ENCODE measurements at places on chromosomes 4 and X.

GRCh38 chr4:183746305-183747229 lies 87.5 kb downstream of the TRAPPC11 start:
- no peaks in the 10 kb centered on the region for H3K36me3 ChIP-seq
- H3K4me3 ChIP-seq, result no peak overlapping the region
- H3K27ac ChIP-seq, result no peak overlapping the region
- no peaks in the 10 kb centered on the region for H3K4me1 ChIP-seq

DNA sequence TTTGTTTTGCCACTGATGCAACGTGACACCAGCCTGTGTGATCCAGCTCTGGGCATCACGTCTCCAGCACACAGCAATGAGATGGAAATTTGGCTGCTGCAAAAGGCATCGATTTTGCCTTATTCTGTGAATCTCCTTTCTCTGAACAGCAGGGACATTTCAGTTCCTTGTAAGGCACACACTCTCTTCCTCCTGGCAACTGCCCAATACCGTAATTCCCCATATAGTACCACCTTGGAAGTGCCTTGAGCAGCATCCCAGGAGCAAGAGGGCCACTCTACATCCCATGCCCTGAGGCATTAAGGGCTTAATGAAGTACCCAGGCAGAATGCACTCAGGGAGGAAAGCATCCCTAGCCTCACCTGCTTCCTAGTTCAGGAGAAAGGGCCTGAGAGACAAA lies 10.5 kb upstream of the MAMLD1 start:
- H3K36me3 ChIP-seq, result no peaks in the 10 kb centered on the region
- H3K4me1 ChIP-seq, result no peaks in the 10 kb centered on the region
- no peak overlapping the region for H3K4me3 ChIP-seq
- DNase-seq, result no peak
- no peak overlapping the region for H3K27ac ChIP-seq

- no peak for DNase-seq
- no peaks in the 10 kb centered on the region for H3K36me3 ChIP-seq
- no peak overlapping the region for H3K4me3 ChIP-seq
- H3K27me3 ChIP-seq, result no peaks in the 10 kb centered on the region
These were observed 9.3 kb downstream of the VGLL1 start for GRCh38 chrX:136541294-136541693.

GRCh38 chr4:6914448-6914847 lies 4.8 kb downstream of the TBC1D14 start:
- no peak for DNase-seq
- H3K36me3 ChIP-seq, result no peaks in the 10 kb centered on the region
- H3K27ac ChIP-seq, result no peak overlapping the region
- H3K4me1 ChIP-seq, result peaks cover 68% of the 10 kb centered on the region
- peaks cover 4% of the 10 kb centered on the region for H3K27me3 ChIP-seq

Measured in thymus (tissue), 14 donors.